ENCODE measurements at places on chromosomes 6 and 20.
A peak's percentile ranks its signal among the peaks of the same experiment; 100 is the strongest.

DNA sequence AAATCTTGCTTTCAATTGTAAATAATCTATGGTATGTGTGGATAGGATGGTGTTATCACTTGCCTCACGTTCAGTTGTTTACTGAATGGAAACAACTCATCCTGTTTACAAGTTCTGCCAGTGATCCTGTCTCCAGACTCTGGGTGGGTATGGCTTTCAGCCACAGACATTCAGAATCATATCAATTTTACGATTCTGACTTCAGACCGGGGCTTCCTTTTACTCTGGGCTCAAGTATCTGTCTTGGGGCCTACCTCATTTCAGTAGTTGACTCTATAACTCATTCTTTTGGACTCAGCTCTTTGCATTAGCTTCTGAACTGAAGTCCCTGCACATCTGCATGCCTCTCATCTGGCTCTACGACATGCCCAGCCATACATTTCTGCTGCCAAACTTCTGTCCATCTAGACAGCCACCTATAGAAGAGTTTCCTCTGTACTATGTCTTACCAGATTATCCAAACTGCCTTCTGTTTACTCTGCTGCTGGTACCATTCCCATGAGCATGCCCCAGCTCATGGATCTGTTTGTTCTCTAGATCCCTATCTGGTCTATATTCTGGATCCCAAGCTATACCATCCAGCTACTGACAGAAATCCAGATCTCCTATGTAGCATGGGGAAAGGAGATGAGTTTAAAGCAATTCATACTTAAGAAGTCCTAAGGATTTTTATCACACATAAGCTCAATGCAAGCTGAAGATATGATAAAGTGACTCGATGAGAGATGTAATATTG lies 34.3 kb downstream of the FYN start:
- DNase-seq: peak; percentile 37

DNA sequence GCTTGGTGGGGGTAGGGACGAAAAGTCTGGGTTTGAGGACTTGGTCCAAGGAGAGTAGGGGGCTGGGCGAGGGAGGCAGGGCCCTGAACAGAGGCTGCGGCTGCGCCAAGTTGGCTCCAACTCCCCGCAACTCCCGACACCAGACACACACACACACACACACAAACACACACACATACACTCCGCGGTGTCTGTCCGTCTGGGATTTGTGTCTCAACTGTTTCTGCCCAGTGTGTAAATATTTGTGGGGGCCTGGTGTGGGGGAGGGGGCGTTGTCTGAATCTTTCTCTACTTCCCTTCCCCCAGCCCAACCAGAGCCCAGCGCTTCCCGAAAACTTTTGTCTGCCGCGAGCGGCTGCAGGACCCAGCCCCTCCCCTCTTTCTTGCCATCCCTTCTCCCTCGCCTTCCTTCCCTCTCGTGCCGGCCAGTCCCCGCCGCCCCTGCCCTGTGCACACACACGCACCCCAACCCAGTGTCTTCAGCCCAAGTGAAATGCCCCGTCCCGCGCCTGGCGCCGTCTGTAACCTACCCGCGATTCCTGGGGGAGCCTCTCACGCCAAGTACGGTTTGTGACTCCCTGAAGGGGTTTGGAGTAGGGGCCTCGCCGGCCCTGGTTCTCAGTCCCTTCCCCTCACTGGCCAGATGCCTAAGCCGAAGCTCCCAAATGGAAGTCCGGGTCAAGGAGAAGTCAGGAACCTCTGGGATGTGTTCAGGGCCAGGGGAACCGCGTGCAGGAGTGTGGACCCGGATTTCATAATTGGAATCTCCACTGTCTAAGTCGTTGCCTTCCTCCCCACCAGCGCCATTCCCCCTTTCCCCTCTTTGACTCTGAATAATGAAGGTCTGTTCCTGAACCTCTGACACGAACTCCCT lies 904 bp downstream of the MDFI start:
- DNase-seq: no peak

DNA sequence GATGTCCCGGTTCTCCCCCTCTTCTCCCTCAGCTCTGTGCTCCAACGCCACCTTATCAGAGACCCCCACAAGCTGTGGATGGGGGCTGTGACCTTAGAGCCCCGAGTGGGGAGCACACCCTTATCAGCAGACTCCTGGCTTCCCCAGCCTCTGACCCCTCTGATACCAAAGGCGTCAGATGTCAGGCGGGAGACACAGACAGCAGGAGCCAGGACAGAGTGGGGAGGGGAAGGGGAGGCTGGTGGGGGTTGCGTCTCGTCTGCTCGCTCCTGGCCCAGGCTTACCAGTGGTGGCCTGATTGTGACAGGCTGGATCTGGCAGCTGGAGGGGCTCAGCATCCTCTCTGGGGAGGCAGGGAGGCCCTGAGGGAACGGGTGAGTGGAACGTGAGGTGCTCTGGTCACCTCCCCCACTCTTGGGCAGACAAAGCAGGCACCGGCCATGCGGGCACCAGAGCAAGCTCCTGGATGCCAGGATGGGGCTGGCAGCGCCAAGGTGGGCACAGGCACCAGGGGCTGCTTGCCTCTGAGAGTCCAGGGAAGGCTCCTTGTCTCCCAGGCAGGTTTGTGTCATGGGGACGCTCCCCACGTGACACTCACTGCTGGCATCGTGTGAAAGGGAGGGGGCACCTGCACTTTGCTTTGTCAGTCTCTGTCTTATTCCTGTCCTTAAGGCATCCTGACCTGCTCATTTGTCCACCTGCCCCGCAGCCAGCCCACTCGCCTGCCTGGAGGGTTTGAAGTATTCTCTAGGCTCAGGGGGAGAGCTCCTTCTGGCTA lies 27.8 kb upstream of the GATA5 start:
- no peak for DNase-seq

GRCh38 chr6:64482631-64483030 lies 847.0 kb downstream of the PHF3 start:
- no peak for DNase-seq

DNA sequence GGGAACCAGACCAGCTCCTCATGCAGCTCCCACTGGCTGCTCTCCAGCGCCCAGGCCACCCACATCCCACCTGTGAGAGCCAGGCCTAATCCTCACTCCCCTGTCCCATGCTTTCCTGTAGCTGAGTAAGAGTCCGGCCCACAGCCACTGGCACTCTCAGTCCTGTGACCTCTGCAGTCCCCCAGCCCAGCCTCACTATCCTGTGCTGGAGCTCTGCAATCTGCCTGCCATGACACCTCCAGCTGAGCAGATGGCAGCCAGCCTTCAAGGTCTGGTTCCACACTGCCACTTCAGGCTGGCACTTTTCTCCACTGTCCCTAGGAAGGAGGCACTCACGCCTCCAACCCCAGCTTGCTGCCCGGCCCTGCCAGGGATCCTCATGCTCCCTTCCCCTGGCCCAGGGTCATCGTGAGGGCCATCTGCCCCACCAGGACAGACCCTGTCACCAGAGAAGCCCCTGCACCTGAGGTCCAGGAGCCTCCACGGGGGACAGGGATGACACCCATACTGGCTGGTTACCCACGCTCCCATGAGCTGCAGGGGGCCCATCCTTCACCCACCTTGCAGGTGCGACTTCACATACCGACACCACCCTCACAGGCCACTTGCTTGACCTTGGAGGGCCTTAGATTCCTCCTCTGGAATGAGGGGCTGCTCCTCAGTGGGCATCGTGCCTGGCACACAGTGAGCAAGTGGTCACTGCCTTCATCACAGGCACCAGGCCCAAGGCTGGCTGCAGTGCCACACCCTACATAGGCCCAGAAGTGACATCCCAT lies 100.1 kb downstream of the ASXL1 start:
- DNase-seq: no peak

DNA sequence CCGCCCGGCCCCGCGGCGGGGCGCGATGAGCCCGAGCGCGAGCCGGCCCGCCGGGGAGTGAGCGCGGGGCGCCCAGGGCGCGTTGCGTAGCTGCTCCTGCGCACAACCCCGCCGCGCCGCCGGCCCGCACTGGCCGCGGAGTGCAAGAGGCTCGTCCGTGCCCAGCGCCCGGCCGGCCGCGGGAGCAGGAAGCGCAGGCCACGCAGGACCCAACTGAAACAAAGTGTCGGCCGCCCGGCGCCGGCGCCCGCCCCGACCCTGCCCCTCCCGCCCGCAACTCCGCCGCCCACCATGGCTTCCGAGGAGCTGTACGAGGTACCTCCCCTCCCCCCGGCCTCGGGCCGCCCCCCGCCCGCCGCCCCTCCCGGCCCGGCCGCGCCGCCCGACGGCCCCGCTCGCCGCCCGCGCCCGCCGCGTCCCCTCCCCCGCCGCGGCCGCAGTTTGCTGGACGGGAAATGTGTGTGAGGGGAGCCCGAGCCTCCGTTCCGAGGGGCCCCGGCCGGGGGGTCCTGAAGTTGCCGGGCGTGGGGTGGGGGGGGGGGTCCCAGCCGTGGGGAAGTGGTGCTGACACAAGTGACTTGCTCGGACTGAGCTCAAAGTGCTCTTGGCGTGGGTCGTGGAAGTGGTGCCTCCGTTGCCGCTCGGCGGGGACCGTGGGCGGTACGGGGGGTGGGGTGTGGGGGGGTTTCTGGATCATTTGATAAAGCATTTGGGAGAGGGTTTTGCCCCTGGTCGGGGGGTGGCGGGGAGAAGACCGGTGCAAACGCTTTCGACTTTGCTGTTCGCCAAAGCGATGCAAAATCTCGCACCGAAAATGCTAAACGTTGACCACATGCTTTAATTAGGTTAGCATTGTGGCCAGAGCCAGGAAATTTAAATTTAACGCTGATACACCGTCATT lies 539 bp downstream of the CDYL start:
- peak; percentile 45 for DNase-seq

DNA sequence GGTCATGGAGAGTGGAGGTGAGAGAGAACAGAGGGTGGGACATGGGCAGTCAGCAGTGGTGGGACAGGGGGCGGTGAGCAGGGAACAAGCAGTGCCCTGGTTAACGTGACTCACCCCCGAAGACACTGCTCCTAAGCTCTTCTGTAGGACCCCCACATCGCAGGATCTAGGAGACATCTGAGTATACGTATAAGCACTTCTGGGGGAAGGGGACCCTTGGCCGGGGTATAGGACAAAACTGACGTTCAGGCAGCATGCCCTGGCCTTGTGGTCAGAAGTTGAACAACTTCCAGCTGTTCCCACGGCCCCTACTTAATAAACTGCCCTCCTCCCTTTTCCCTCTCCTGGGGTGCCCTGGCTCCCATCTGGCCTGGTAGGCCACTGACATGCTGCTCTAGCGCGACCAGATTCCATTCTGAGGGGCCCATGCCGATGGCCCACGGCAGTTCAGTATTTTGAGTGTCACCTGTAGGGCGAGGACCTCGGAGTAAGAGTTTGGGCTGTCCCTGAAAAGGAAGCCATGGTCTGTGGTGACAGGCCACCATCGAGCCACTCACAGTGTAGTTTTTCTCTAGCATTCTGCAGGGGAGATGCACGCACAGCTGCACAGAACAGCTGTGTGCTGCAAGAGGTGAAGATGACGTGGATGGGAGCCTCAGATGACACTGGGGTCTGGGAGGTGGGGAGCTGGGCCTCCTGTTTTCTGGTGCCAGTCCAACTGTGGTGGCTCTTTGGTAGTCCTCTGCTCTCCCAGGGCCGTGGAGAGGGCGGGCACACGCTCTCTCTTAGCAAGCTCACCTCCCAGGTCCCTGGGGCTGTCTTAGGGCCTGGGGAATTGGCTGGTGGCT lies 38.4 kb downstream of the PPP1R3G start:
- no peak for DNase-seq

DNA sequence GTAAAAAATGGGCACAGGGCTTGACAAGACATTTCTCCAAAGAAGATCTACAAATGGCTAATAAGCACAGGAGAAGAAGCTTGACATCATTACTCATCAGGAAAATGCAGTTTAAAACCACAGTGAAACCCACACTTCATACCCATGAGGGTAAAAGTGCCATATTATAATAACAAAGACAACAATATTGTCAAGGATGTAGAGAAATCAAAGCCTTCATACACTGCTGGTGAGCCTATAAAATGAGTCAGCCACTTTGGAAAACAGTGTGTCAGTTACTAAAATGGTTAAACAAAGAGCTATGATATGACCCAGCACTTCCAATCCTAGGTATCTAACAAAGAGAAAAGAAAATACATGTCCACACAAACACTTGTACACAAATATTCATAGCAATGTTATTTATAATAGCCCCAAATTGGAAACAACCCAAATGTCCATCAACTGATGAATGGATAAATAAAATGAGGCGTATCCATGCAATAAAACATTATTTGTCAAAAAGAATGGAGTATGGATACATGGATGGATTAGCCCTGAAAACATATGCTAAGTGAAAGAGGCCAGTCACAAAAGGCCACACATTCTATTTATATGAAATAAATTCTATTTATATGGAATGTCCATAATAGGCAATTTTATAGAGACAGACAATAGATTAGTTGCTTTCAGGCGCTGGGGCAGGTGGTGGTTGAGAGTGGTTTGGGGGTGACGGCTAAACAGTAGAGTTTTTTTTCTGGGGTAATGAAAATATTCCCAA lies 11.5 kb upstream of the IL20RA start:
- DNase-seq: no peak

- DNase-seq: no peak
Observed at GRCh38 chr6:99790679-99791078, 184.0 kb downstream of the PRDM13 start.

GRCh38 chr6:24858177-24858653 lies 59.5 kb upstream of the ARMH2 start:
- DNase-seq: peak; percentile 6

- no peak for DNase-seq
Observed at GRCh38 chr6:90383196-90383822, 86.7 kb upstream of the BACH2 start.

DNA sequence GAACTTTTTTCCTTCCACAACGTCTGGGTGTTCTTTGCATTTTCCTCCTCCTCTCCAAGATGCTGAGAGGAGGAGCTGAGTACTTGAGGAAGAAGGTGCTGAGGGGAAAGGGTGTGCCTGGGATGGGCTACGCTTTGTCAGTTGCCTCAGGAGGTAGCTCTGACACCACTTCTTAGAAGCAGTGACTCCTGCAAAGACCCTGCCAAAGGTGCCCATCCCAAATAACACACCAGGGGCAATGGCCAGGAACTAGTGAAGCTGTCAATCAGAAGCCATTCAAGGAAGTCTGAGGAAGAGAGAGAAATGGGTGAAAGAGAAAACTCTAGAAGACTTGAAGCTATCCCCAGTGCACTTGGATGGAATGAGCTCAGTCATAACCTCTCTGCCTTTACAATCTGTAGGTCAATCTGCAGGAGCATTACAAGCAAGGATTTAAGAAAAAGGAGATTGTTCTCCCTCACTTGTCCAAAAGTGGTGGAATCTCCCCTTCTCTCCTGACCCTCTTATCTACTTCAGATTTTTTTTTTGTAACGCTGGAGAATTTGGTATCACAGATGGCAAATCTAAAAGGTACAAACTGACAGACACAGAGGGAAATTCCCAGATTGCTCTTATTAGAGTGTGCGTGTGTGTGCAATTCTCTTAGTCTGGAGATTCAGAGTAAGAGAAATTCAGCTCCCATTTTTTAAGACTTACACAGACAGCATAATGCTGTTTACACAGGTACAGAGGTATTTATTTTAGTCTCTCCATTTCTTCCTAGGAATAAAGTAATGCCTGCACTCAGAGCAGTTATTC lies 242.6 kb downstream of the GMPR start:
- DNase-seq: no peak

DNA sequence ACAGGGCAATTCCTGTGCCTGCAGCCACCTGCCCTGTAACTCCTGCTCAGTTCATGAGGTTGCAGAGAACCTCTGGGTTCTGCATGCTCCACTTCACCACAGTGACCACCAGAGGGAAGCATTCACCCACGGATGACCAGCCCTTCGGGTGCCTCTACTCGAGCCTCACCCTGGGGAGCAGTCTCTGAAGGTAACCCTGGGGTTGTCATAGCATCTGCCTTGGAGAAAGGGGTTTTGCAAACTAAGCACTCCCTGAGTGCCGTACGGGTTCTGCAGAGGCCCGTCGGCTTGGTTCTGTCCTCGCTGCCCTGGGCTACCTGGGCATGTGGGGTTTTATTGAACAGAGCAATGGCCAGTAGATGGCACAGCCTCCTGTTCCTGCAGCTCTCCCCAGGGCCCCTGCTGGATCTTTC lies 10.2 kb upstream of the CST5 start:
- peak; percentile 41 for DNase-seq

GRCh38 chr6:14193524-14193923 lies 76.0 kb downstream of the CD83 start:
- DNase-seq: no peak

All from stimulated activated naive CD4-positive, alpha-beta T cell treated with Interleukin-2 at 50 U/mL for 16 hours (primary cell).